HS-27A (cell line): ENCODE measurements at places on chromosomes 11 and 22.

- no peak for DNase-seq
Observed at GRCh38 chr11:10023212-10023611, 270.8 kb downstream of the SBF2 start.

DNA sequence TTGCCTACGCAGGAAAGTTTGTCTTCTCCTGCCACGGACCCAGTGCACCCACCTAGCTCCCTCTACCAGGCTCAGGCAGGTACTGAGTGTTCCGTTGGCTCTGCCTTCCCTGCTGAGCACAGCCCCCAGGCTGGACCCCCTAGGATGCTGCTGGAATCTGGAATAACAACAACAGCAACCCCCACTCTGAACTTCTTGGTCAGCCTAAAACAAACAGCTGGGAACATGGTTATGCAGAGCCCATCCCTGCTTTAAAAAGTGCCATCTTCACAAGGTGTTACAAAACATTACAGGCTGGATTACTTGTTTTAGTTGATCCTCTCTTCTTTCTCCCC, 1.8 kb downstream of the OPCML start:
- DNase-seq: no peak

DNA sequence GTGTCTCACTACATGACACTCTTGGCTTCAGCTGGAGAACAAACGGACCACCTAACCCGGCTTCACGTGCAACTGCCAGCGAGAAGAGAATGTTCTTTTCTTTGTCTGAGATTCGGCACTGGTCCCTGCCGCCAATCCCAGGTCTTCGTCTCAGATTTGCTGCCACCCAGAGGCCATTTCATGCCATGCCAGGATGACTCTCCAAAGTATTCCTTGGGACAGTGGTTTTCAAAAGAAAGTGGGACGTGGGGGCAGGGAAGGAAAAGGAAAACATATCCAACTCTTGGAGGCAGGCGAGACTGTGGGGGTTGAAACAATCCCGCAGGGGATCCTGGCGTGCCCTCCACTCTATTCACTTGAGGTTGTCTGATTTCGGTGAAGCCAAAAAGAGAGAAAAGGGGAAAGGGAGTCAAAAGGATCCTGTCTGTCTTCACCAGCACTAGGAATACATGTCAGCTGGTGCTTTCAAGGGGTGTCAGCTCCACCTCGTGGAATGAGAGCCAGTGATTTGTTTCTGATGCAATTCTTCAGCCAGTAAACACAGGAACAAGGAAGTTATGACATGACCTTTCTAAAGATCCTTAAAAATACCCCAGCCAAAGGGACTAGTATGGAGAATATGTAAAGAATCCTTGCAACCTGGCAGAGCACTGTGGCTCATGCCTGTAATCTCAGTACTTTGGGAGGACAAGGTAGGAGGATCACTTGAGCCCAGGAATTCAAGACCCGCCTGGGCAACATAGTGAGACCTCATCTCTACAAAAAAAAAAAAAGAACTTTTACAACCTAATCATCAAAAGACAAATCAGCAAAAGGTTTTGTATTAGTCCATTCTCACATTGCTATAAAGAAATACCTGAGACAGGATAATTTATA, 41.0 kb upstream of the APLNR start:
- DNase-seq: peak; percentile 69

DNA sequence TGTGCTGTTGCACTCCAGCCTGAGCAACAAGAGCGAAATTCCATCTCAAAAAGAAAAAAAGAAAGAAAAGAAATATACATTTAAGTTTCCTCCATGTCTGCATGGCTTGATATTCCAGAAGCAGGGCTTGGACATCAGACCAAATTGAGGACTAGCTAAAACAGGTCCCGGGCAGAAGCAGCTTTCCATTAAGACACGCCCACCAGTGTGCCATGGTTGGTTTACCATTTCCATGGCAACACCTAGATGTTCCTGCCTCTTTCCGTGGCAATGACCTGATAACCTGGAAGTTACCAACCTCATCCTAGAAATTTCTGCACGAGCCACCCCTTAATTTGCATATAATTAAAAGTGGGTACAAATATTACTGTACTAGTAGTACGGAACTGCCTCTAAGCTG, 111.3 kb downstream of the NAT10 start:
- no peak for DNase-seq

DNA sequence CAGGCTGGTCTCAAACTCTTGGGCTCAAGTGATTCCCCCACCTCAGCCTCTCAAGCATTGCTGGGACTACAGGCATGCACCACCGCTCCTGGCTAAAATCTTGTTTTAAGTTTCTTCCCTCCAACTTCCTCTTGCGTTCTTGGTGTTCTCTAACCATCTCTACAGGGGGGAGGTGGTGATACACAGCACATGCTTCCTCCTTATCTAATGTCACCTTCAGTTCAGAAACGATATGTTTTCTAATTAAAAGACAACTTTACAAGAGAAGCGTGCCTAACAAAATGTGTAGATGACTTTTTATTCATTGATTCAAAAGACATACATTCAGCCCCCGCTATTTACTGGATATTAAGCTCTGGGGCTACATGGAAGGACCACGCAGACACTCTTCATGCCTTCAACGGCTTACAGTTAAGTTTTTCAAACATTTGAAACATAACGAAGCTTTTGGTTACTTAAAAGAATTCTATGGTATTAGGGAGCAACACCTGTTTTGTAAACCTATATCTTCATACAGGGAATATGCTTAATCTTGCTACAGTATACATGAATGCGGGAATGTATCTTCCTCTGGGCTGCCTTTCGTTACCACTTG, 933 bp upstream of the DLAT start:
- DNase-seq: no peak

DNA sequence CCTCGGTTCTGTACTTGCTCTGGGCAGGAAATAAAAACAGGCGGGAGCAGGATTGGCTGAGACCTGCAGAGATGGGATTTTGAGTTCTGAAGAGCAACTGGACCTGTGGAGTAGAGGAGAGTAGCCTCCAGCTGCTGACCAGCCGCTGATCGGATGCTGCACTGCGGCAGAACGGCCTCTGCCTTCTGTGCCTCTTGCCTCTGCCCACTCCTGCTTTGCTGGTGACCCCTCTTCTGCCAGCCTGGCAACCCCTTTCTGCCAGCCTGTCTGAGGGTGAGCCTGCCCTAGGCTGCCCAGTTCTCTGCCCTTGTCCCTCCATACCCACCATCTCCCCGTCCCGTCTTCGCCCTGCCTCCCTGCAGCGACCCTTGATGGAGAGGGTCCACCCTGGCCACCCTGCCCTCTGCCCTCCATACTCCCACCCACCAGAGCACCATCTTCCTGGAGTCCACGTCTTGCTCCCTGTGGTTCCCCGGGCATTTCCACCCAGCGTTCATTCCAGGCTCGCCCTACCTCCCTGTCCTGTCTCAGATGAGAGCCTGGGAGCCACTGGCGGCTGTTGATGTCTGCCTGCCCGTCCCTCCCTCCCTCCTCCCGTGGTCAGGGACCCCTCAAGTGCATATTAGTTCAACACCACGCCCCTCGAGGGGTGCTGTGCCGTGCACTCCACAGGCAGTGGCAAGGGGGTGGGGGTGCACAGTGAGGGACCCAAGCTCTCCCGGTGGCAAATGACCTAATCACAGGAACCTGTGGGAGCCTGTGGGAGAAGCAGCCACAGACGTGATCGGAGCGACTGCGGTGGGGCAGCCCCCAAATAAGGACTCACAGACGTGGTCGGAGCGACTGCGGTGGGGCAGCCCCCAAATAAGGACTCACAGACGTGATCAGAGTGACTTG, 863.3 kb downstream of the TBC1D22A start:
- no peak for DNase-seq

GRCh38 chr11:27241311-27242122, 121.5 kb downstream of the CCDC34 start:
- DNase-seq: no peak

DNA sequence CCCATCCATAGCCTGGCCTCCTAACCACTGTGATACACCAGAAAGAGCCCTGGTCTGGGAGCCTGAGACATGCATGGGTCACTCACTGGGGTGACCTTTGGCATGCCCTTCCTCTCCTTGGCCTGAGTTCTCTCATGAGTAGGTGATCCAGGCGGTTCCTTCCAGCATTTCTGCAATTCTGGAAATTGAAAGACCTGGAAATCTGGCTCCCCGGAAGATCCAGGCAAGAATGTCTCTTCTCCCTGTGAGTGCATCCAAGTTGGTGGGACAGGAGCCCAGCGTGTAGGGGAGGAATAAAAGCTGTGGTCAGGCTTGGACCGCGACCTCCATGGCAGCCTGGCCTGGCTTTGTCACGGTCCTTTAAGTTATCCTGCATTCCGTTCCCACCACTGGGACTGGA, 16.1 kb upstream of the SYT7 start:
- DNase-seq: no peak

GRCh38 chr11:62012451-62012831, 45.0 kb upstream of the FTH1 start:
- DNase-seq: no peak

GRCh38 chr11:115941481-115941993, 437.3 kb upstream of the CADM1 start:
- DNase-seq: no peak

DNA sequence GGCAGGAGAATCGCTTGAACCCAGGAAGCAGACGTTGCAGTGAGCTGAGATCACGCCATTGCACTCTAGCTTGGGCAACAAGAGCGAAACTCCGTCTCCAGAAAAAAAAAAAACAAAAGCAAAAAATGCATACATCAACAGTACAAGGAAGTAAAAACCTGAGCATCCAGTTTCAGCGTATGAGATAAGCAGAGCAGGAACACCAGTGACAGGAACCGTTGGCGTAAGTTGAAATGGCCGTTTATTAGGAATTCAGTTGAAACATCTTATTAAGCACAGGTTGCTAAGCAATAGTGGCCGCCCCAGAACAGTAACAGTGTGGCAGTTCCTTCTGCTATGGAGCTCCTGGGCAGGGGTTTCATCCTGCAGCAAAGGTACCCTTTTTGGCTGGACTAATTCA, 4.0 kb upstream of the L3MBTL2 start:
- DNase-seq: no peak

DNA sequence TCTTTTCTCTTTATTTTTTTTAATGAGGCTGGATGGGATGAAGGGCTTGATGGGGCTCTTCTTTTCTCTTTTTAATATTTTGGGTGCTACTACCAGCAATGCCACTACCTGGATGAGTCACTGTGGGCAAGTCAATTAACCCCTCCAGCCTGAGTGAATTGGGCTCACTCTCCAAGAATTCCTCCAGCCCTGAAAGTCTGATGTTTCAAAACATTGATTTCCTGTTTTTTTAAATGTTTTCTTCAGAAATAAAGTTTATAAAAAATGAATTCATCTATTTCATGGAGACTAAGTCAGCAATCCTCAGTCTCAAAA, 812 bp upstream of the OR5A2 start:
- DNase-seq: no peak

- peak; percentile 72 for DNase-seq
Observed at GRCh38 chr11:122137078-122137793, 21.2 kb upstream of the BLID start.

- DNase-seq: no peak
Observed at GRCh38 chr22:46537946-46538813, 760 bp upstream of the CELSR1 start.

DNA sequence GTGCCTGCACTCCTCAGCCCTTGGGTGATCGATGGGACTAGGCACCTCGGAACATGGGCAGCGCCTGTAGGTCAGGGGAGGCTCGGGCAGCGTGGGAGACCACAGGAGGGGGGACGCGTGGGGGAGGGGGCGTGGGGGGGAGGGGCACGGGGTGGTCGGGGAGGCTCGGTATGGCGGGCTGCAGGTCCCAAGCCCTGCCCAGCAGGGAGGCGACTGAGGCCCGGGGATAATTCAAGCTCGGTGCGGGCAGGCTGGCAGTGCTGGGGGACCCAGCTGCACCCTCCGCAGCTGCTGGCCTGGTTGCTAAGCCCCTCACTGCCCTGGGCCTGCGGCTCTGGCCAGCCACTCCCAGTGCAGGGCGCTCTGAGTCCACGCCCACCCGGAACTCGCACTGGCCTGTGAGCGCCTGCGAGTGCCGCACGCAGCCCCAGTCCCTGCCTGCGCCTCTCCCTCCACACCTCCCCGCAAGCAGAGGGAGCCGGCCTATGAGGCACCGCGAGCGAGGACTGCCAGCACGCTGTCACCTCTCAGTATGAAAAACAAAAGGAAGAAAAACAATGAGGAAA, 1698.3 kb upstream of the RAG2 start:
- DNase-seq: no peak

DNA sequence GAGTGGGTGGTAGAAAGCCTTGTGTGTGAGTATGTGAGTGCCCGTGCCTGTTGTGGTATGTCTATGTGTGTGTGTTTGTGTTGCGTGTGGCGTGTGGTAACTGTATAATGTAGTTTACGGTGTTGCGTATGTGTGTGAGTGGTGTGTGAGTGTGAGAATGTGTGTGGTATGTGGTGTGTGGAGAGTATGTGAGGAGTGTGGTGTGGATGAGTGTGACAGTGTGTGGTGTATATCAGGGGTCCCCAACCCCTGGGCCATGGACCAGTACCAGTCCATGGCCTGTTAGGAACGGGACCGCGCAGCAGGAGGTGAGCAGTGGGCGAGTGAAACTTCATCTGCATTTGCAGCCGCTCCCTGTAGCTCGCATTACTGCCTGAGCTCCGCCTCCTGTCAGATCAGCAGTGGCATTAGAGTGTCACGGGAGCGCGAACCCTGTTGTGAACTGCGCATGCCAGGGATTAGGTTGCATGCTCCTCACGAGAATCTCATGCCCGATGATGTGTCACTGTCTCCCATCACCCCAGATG, 5.7 kb downstream of the UPK3A start:
- DNase-seq: no peak

- DNase-seq: no peak
Observed at GRCh38 chr11:65180877-65181568, 705 bp upstream of the CAPN1 start.

GRCh38 chr22:50250555-50251476, at the start of gene HDAC10:
Gene HDAC10 (minus strand): TSS chr22:50251265. CDS start chr22:50251032, 233 bp downstream.
- DNase-seq: no peak

DNA sequence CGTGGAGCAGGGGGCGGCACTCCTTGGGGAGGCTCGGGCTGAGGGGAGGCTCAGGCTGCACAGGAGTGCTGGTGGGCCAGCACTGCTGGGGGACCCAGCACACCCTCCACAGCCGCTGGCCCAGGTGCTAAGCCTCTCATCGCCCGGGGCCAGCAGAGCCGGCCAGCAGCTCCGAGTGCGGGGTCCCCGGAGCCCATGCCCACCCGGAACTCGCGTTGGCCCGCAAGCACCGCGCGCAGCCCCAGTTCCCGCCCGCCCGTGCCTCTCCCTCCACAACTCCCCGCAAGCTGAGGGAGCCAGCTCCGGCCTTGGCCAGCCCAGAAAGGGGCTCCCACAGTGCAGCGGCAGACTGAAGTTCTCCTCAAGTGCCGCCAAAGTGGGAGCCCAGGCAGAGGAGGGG, 2266.8 kb downstream of the LRRC4C start:
- DNase-seq: no peak

DNA sequence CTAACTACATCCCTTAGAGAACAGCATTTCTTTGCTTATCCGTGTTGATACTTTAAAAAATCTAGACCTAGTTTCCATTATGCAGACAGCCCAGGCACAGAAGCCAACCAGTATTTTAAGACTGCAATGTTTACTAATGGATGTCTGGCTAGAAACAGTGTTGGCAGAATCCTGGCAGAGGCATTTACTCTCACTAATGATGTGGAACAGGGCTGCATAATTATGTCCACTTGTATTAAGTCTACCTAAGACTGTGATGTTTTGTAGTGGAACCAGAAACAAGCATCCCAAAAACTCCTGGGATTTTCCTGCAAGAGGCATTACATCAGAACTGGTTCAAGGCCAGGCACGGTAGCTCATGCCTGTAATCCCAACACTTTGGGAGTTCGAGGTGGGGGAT, 50.2 kb upstream of the PICALM start:
- DNase-seq: no peak

GRCh38 chr22:35726933-35727332, 9.3 kb downstream of the APOL5 start:
- DNase-seq: no peak
